Activated CD8-positive, alpha-beta memory T cell treated with anti-CD3 and anti-CD28 coated beads for 1 hour (primary cell): ENCODE measurements at places on chromosomes 2 and 18.

GRCh38 chr18:62964432-62964831 lies 249.1 kb downstream of the PHLPP1 start:
- DNase-seq: no peak

DNA sequence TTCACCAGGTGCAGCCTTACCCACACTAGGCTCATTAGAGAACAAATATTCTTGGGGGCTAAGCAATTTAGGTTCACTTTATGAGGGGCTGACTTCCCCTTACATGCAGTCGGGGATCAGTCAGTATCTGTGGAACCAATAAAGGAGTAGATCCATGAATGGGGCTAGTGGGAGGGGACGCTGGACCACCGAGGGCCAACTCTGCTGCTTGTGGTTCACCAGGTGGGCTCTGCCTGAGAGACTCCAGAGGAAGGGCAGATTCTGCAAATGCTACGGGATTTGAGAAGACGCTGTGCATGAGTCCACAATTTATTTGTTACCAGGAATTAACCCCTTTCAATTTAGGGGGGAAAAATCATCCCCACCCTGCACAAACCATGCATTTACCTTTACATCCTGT lies 15.9 kb upstream of the HAAO start:
- DNase-seq: no peak

- no peak for DNase-seq
Measured at GRCh38 chr2:78465707-78466106, 559.8 kb upstream of the REG3G start.

DNA sequence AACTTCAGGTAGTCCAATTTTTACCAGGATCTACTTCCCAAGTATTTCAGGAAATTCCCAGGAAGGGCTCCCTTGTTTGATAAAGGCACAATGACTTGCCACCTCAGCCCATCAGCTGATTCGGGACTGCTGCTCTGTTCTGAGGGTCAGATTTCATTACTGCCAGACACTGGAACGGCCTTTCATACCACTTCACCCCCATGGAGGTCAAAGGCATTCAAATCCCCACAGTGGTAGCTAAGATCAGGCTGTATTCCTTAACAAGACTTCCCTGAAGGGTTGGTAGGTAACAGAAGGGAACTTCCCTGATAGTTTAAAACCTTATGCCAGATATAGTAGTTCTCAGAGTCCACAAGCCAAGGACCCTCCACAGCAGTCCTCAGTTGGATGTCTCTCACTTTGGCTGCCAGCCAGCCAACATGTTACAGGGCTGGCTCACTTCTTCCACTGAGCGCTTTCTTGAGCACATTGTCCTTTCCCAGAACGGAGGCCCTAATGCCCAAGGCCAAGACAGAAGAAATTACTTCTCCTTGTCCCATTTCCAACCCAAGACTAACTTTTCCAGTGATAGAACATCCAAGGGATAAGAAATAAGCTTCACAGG lies 40.0 kb upstream of the GLS start:
- no peak for DNase-seq

GRCh38 chr2:28567061-28567471 lies 71.2 kb downstream of the PLB1 start:
- DNase-seq: no peak

DNA sequence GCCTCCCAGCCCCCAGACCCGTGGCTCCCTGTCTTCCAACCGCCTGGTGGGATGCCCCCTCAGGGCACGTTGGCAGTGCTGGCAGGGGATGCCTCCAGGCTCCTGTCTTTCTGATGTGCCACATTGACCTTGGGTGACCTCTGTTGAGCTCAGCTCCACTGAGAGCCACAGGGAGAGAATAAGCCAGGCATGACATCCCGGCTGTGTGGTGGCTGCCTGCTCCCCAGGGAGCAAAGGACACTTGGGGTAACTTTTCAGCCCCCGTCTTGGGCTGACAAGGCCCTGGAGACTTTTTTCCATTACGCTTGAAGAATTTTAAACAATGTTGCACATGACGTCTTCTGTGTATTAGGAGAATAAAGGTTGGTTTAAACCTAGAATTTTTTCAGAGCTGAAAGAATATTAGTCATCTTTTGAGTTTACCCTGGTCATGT lies 246.0 kb downstream of the TSN start:
- DNase-seq: no peak

DNA sequence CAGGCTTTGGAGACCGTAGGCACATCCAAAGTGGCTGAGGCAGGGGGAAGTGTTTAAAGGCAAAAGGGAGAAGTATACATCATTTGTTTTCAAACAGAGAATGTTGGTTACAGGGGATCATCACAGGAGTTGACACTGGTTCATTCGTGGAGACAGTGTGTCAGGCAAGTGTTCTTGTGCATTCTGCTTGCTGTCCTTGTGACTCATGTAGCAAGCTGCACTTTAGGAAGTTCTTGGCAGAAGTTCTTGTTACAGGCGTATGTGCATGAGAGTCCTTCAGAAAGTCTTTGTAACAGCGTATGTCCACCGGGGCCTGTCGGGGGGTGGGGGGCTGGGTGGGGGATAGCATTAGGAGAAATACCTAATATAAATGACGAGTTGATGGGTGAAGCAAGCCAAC lies 36.5 kb upstream of the B4GALT6 start:
- DNase-seq: no peak

GRCh38 chr2:210167227-210167626 lies 4.0 kb downstream of the KANSL1L start:
- DNase-seq: no peak

- no peak for DNase-seq
Measured at GRCh38 chr18:79788734-79789085, 9.0 kb upstream of the KCNG2 start.

DNA sequence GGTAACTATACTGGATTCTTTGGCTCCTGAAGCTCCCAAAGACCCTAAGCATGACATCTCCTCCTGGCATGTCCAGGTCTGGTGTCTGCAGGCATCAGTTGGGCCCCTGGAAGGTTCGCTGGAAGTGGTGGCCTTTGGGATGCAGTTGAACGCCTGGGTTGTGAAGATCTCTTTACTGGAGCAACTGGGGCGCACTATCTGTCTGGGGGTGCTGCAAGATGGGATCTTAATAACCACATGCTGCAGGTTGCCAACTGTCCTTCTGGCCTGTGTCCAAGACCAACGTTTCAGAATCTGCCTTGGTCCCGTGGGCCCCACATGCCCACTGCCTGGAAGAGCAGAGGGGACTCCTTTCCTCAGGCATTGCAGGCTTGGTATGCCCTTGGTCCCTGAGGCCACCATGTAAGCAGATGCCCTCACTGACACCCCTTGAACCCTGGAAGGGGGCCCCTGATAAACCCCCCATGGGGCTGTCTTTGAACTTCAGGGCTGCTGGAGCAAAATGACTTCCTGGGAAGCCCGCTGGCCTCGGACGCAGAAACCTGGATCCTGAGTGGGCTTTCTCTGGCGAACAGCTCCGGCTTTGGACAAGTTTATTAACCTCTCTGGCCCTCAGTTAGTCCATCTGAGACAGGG lies 101.9 kb downstream of the TWIST2 start:
- no peak for DNase-seq

GRCh38 chr2:85275984-85276540 lies 51.7 kb downstream of the TGOLN2 start:
- DNase-seq: no peak

DNA sequence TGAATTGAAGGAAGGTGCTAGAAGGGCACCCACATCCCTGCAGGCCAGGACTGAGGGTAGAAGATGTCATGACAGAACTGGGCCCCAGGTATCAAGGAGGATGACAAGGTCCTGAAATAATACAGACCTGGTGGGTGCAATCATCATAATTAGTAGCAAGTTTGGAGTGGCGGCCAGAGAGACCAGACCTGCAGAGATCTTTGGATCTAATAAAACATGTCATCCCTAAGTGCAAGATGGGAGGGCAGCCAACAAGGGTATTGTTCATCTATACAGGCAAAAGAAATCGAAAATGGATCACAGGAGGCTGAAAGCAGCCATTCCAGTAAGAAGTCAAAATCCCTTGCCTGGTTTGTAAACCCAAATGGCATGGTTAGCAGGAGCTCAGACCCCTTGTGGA lies 111.3 kb upstream of the BOD1L2 start:
- no peak for DNase-seq

GRCh38 chr2:108633409-108633808 lies 85.9 kb upstream of the RANBP2 start:
- DNase-seq: no peak

GRCh38 chr18:1487457-1487856 lies 582.8 kb downstream of the ADCYAP1 start:
- DNase-seq: no peak

GRCh38 chr2:71125506-71126294 lies 4.3 kb downstream of the MCEE start:
- no peak for DNase-seq

GRCh38 chr2:240151477-240152031 lies 11.1 kb upstream of the OTOS start:
- DNase-seq: no peak

DNA sequence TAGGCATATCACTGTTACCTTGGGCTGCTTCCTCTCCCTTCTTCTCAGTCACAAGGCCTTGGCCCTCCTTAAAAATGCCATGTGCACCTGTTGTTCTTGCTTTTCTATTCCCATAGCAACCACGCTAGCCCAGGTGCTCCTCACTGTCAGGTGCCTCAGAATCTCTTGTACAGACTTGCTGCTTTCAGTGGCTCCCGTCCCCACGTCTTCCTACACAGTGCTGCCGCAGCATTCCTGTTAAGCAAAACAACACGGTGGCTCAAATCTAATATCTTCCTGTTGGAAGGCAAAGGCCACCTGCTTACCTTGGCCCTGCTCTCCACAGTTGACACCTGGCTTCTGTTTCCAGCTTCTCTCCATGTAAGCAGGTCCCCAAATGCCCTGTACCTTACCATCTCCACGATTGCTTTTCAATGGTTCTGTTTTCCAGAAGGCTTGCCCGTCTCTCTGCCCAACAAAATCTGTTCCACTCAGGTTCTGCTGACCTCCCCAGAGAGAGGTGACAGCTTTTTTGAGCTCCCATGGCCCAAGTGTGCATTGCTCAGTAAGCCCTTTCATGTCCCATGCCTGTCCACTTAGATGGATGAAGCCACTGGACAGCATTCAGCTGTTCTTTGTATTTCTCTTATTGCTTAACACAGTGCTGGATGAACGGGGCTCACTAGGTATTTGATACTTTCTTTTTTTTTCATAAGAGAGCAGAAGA lies 240.4 kb downstream of the PRKCE start:
- no peak for DNase-seq

DNA sequence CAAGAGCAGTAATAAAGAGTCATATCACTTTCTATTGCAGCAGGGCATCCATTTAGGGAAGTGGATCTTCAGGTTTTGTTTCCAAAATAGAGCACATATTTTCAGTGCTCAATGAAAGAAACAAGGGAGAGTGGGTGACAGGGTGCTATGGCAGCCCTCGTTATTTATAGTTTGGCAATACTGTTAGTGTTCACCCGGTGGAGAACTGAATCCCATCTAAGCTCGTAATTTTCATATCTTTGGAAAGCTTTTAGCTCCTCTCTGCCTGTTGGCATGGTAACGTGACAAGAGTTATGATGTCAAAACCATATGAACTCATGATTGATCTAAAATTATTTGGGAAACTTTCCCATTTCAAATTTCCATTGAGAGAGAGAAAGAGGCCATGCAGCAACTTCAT lies 331.9 kb downstream of the LRRTM1 start:
- DNase-seq: no peak

DNA sequence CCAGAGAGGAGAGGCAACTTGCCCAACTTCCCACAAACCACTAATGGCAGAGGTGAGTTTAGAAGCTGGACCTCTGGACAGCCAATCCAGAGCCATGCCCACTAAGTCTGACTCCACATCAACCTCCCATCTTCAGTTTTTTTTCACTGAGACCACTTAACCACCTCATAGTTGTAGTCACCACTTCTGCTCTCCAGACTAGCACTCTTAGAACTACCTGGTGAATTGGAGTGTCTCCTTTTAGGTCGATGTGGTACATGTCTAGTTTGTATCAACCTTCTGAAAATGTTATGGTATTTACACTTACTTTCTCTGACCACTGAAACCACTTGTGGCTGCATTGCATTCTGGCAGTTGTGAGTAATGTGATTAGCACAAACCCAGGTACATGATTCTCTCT lies 743.6 kb upstream of the FANCL start:
- DNase-seq: no peak

DNA sequence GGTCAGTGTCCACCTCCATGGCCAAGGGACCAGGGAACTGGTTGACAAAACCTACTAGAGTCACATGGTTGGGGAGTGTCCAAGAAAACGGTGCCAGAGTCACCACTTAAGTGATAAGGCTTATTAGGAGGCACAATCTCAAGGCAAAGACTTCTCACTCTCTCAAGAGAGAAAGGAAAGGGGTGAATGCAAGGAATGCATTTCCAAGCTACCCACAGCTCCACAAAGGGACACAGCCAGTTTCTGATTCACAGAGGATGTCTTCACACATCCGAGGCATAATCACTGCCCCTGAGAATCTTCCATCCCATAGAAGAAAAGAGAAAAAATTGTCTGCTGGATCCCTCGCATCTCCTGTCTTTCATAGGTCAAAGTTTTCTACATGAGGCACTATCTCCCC lies 269.3 kb downstream of the TNS1 start:
- no peak for DNase-seq

DNA sequence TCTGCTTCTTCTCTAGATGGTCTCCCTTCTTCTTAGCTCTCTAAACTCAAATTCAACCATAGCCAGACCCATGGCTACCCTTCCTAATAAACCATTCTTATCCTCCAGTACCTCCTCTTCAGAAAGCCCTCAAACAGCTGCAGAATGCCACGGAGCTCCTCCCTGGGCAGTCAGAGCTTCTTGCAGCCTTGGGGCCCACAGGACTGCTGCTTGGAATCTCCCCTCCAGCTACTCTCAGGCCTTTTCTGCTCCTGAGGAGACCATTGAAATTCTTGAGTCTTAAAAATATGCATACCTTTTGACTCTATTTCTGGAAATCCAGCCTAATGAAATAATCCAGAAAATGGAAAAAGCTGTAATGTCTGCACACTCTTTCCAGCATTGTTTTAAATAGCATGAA lies 30.7 kb downstream of the EFR3B start:
- DNase-seq: no peak

- no peak for DNase-seq
Measured at GRCh38 chr2:160124571-160124970, 62.2 kb upstream of the PLA2R1 start.

DNA sequence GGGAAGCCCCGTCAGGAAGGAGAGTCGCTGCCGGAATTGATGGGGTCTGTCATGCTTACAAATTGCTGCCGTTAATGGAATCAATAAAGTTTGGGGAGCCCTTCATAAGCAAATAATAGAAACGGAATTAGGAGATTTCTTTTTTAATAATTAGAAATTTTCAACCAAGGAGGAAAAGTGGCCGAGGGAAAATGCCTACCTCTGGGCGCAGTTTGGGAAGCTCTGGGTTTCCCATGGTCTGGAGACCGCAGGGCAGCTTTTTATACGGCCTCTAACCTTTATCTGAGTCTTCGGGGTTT lies 1.3 kb downstream of the EVX2 start:
- DNase-seq: no peak

GRCh38 chr2:143889216-143889615 lies 630.7 kb downstream of the ZEB2 start:
- DNase-seq: no peak

DNA sequence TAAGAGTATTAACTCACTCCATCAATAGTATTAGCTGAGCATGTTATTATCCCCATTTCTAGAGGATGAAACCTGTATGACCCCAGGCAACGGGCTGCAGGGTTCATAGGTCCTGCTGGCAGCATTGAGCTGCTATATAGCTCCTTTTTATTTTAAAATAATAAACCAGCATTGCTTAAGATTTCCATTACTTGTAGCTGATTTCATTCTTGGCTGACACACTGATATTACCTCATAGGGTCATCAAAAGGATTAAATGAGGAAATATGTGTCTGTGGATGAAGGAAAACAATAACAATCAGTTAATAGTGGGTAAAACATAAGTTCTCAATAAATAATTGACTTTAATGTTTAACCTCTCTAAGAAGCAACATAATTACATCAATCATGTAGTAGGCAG lies 48.3 kb upstream of the NRP2 start:
- DNase-seq: no peak
